ENCODE measurements at places on chromosomes 5 and 9.

DNA sequence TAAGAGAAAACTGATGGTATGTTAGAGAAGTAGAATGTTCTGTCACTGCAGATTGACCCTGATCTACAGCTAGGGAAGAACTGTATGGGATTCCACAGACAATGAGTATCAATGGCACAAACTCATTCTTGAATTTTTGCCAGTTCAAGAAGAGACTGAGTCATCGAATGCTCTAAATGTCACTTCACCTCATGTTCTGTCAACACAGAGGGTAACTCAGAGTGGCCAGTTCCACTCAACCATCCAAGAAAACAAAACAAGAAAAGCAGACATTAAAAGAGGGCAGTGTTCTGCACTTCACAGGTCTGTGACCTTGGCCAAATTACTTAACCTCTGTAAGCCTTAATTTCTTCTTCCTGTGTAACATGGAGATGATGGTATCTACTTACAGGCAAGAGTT lies 132.2 kb upstream of the HMHB1 start:
- no peak for DNase-seq

GRCh38 chr5:93320920-93321445 lies 260.0 kb downstream of the NR2F1-AS1 start:
- DNase-seq: no peak

- no peak for DNase-seq
Observed at GRCh38 chr5:159539678-159540077, 209.4 kb upstream of the IL12B start.

GRCh38 chr5:154782326-154782725 lies 27.1 kb downstream of the LARP1 start:
- DNase-seq: peak; percentile 16

- no peak for DNase-seq
Observed at GRCh38 chr9:131258698-131259431, 17.4 kb downstream of the FAM78A start.

- DNase-seq: no peak
Observed at GRCh38 chr5:3597167-3598007, 1.8 kb downstream of the IRX1 start.

- DNase-seq: peak; percentile 31
Observed at GRCh38 chr5:14339468-14339867, 196.3 kb downstream of the TRIO start.

GRCh38 chr5:57779383-57780223 lies 297.0 kb upstream of the ACTBL2 start:
- peak; percentile 56 for DNase-seq

DNA sequence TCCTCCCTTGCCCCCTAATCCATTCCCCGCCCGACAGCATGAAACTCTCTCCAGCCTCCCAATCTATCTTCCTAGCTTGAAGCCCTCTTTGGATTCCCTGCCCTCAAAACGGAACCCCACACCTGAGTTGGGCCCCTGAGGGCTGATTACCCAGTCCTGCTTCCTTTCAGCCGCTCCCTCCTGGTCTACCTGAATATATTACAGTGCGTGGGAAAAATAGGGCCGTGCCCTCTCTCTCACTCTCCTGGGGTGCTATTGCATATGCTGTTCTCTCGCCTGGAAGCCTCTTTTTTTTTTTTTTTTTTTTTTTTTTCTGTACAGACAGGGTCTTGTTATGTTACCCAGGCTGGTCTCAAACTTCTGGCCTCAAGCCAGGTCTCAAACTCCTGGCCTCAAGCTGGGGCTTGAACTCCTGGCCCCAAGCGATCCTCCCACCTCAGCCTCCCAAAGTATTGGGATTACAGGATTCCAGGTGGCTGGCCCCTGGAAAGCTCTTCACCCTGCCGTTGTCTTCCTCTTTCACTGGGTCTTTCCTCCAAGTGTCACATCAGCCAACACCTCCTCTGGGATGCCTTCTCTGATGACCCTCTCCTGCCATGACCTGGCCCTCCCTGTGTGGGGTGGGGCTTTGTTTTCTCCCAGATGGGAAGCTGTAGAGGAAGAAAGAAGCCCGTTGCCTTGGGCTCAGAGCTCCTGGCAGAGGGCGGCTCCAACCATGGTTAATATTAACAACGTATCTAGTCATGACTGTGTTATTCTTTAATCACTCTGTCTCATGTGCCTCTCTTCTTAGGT lies 8.2 kb downstream of the DNM1 start:
- no peak for DNase-seq

- no peak for DNase-seq
Observed at GRCh38 chr5:154608531-154609011, 130.5 kb upstream of the HAND1 start.

GRCh38 chr9:6628704-6629103 lies 16.8 kb downstream of the GLDC start:
- no peak for DNase-seq

GRCh38 chr9:13674926-13675637 lies 395.6 kb upstream of the MPDZ start:
- DNase-seq: no peak

GRCh38 chr5:137734962-137735554 lies 831 bp downstream of the KLHL3 start:
- peak; percentile 25 for DNase-seq

- DNase-seq: no peak
Observed at GRCh38 chr5:32290922-32291321, 21.8 kb downstream of the MTMR12 start.

DNA sequence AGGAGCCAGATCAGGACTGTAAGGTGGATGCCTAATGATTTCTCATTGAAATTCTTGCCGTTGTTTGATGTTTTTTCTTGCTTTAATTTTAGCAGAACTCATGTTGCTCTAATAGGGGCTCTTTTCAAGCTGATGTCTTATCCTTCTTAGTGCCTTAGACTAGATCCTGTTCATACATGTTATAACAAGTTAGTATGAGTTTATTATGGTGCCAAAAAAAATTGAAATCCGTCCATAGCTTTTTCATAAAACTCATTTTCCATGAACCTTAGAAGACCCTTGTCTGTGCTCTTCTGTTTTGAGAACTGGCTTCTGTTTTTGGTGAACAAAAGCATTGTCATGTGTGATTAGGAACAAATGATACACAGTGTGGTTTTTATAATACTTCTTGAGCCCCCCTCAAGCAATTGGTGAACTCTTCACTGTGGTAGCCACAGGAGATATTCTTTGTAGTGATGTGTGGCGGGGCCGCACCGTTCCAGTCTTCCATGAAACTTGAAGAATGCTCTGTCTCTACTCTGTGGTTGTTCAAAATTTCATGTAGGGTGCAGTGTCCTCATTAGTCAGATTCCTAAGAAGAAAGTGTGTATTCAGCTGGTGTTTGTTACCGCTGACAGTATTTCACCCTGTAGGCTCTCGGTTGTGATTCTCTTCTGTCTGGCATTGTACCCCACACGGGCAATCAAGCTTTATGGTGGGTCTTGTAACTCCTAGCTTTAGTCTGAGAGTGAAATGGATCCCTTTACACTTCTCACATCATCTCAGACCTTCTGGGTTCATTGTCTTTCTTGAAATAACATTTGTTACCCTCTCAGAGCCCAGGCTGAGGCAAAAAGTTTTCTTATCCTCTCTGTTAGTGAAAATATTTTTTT lies 10.7 kb downstream of the OTULIN start:
- no peak for DNase-seq

DNA sequence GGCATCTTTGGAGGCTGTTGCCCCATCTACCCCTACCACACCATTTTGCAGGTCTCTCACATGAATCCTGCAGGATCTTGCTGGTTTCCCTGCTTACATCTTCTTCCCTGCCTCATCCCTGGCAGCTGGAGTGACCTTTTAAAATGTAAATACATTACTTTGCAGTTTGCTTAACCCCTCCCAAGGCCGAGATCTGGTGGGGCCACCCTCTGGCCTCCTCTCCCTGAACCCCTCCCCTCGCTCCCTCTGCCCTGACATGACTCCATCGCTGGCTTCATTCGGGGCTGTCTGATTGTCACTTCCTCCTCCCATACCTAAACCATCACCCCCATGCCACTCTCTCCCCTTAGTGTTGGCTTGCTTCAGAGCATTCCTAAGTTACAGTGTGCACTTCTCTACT lies 12.6 kb upstream of the PALM2AKAP2 start:
- DNase-seq: no peak

GRCh38 chr9:36517131-36517530 lies 55.6 kb upstream of the MELK start:
- DNase-seq: no peak

GRCh38 chr5:862367-863243 lies 11.8 kb upstream of the ZDHHC11 start:
- peak; percentile 8 for DNase-seq

GRCh38 chr9:20312732-20313131 lies 309.6 kb downstream of the MLLT3 start:
- DNase-seq: no peak

DNA sequence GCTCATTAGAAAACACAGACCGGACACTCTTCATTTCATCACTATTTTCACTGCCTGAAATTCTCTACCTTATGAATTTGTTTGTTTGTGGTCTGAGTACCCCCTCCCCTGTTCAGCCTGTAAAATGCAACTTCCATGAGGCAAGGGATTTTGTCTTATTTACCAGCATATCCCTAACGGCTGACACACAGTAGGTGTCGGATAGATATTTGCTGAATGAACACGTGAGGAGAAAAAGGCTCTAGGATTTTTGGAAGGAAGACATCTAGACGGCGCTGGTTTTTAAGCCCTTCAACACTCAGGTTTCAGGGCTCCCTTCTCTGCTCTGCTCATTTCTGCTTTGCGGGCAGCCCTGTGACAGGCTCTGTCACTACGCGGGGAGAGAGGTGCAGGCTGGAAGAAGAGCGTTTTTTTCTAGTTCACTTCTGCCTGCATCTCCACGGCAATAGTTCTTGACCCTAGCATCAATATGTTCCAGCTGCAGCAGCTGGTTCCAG lies 41.0 kb downstream of the KCNMB1 start:
- DNase-seq: no peak

DNA sequence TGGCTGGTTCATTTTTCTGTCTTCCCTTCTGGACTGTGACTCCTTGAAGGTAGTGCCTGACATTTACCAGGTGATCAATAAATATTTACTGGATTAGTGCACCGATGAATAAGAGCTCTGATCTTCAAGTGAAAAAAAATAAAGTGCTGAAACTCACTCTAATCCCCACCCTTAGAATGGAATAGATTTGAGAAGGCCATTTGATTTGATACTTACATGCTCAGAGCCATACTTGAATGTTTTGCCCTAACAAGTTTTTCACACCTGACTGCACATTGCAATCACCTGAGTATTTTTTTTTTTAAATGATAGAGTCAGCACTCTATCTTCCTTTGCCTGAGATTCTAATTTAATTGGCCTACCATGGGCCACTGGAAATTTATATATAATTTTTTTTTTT lies 105.7 kb downstream of the LRRC70 start:
- DNase-seq: no peak

DNA sequence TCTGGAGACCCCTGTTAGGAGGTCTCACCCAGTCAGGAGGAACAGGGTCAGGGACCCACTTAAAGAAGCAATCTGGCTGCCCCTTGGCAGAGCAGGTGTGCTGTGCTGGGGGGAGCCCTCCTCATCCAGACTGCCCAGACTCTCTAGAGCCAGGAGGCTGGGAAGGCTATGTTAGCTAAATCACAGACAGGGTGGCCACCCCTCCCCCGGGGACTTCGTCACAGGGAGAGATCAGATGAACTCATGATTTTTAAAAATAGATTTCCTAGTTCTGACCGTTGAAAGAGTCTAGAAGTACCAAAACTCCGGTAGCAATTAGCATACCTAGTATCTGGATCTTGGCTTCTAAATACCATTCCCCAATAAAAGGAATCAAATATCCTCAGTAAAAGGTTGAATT lies 35.0 kb upstream of the FOXB2 start:
- no peak for DNase-seq

- DNase-seq: no peak
Observed at GRCh38 chr9:124019771-124020519, 8.4 kb downstream of the LHX2 start.

GRCh38 chr5:72921886-72922285 lies 34.0 kb upstream of the FCHO2 start:
- no peak for DNase-seq

DNA sequence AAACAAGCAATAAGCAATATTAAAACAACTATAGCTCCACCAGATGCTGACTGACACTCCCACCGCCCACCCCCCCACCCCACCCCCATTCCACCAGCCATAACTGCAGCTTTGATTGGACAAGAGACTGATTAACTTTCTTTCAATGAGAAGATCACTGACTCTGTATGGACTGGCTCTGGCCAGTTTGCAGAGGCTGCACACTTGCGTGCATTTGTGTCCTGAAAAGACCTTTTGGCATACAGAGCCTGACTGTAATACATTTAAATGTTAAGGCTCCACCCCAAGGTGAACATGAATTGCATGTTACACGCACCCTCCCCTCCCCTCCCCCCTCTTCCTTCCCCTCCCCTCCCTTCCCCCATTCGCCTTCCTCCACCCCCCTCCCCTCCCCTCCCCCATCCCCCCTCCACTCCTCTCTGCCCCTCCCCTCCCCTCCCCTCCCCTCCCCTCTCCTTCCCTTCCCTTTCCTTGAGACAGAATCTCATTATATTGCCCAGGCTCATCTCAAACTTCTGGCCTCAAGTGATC lies 31.1 kb downstream of the FGD3 start:
- no peak for DNase-seq

DNA sequence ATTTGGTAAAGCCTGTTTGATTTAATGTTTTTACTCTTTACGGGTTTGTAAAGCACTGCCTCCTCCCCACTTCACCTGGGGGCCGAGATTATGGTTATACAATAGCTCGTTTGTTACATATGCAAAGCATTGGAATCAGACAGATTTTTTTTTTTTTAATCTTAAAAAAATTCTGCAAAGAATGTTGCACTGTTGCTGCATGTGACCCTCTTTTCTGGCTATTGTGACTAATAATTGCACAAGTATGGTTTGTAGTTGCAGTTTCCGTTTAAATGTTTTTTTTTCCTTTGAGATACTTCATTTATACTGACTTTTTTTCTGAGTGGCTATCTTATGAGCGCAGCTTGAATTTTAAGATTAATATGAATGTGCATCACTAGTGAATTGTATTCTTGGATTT lies 165.3 kb downstream of the KDM4C start:
- DNase-seq: no peak

DNA sequence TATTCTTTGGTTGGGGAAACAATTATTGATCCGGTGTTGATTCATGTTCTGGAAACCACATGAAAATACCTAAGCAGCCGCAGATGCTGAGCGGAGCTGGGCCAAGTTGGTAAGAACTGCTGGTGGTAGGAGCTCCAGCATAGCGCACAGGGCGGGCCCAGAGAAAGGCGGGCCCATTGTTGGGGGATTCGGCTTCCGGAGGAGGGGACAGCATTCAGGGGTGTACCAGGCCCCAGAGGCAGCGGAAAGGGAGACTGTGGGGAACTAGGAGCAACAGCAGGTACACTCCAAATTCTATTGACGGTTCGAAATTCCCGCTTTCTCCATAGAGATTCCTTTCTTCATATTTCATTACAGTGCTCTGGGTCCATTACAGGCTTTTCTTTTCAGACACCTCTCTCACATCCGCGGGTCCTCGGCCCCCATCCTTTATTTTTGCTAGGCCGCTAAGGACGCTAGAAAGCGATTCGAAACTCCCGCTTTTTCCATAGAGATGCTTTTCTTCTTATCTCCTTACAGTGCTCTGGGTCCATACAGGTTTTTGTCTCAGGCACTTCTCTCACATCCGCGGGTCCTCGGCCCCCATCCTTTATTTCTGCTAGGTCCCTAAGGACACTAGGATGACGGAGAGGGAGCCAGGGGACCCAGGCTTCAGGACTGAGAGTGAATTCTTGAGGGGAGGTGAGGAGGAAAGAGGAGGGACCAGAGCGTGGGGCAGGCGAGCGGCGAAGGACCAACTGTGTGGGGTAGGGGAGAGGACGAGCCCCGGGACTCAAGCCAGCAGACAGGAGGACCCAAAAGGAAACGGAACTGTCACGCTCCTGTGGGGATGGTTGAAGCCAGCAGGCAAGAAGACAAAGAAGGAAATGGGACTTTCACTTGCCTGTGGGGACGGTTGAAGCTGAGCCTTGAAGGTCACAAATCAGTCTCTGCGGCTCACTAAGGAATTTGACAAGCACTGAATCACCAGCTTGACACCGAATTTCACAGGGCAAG lies at the start of gene CCDC152:
Gene CCDC152, plus strand, starts transcription at position 213 of the 996 bp plus-strand sequence. CDS start 2,304 bp downstream, outside the sequence.
- DNase-seq: peak; percentile 5

Data from heart right ventricle (tissue), 16 donors.